ENCODE measurements at places on chromosomes 2 and 18.

DNA sequence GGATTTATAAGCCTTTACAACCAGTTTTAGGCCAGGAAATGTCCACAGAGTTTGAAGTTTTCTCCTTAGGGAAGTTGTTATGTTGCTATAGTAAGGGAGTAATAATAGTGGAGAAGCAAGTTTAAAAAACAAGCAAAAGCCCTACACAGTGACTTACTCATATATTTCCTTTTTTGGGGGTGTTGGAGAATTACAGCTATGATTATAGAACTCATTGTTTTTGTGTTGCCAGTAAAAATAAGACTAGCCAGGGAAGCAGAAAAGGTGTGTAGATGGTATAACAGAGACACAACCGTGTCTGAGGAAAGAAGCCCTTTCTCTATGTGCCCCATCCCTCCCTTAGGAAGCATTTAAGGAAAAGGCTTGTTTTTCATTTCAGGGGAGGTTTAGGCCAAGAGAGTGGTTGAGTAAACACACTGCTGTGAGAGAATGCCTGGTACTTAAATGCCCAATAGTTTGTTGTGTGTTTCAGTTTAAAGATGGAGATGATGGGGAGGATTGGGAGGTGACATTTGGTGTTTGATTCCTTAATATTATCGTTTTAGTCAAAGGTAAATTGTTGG, 2.3 kb downstream of the VAPA start:
- DNase-seq: no peak
- H3K27me3 ChIP-seq: no peaks in the 10 kb centered on the region
- peak overlapping the region; percentile 17 for H3K27ac ChIP-seq
- peaks cover 4% of the 10 kb centered on the region for H3K36me3 ChIP-seq

DNA sequence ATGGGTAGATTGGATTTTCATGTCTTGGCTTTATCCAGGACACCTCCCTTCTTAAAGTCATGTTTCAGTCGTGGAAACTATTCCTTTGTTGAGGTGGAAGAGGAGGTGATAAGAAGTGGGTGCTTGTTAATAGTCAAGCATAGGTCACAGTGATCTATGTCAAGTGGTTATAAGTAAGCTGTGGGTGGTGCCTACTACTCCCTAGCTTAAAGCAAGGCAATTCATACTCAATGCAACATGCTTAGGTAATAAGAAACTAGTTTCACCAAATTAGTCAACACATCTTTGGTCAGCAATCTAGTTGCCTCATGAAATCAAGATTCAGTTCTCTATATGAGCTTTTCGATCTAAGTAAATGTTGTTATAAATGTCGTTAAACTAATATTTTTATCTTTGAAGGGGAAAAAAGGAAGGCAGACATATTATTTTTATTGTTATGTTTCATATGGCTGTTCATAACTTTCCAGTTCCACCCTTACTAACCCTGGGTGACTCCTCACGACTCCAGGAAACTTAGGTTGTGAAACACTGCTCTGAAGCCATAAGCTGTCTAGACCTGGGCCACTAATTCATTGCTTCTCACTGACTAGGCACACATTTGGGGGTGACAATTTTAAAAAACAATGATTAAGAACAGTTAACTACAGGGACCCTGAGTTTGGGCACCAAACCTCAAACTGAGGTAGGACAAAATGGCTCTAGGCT, 5.8 kb upstream of the ABCB11 start:
- H3K4me3 ChIP-seq: no peak overlapping the region
- H3K36me3 ChIP-seq: no peaks in the 10 kb centered on the region
- H3K4me1 ChIP-seq: peaks cover 11% of the 10 kb centered on the region
- no peak for DNase-seq
- H3K27me3 ChIP-seq: no peaks in the 10 kb centered on the region

- H3K27ac ChIP-seq: no peak overlapping the region
- H3K4me1 ChIP-seq: peaks cover 35% of the 10 kb centered on the region
- no peak overlapping the region for H3K4me3 ChIP-seq
- H3K36me3 ChIP-seq: no peaks in the 10 kb centered on the region
- no peak for DNase-seq
- H3K27me3 ChIP-seq: peaks cover 22% of the 10 kb centered on the region
Observed at GRCh38 chr2:222743251-222743812, 71.9 kb downstream of the MOGAT1 start.

DNA sequence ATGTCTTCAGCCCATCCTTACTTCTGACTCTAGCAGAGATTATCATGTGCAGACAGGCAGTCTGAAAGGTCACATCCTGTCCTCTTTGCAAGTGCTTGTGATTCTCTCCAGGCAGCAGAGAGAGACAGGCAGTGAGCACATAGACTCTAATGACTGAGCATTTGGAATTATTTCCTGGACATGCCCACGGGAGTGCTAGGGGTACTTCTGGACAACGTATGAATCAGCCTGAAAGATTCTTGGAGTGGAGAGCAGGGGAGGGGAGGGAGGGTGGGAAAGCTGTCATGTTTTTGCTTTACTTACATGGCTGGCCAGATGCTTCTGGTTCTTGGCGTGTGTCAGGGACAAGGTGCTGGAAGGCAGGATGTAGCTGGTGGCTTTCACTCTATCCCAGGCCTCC, 150.6 kb downstream of the RIF1 start:
- H3K27me3 ChIP-seq: peaks cover 20% of the 10 kb centered on the region
- no peak for DNase-seq
- H3K4me1 ChIP-seq: no peaks in the 10 kb centered on the region
- no peak overlapping the region for H3K4me3 ChIP-seq

DNA sequence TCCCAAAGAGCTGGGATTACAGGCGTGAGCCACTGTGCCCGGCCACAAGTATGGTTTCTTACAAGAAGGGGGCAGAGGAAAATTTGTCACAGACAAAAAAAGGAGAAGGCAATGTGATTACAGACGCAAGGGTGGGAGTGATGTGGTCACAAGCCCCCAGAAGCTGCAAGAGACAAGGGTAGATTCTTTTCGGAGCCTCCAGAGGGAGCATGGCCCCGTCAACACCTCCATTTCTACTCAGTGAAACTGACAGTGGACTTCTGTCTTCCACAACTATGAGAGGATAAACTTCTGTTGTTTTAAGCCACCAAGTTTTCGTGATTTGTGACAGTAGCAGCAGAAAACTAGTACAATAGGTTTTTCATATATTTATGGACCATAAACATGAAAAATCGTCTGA, 2.1 kb upstream of the TCF7L1 start:
- H3K4me3 ChIP-seq: no peak overlapping the region
- H3K4me1 ChIP-seq: peaks cover 8% of the 10 kb centered on the region

GRCh38 chr18:47865183-47865582, 65.3 kb downstream of the SMAD2 start:
- H3K27ac ChIP-seq: no peak overlapping the region
- H3K4me1 ChIP-seq: peaks cover 7% of the 10 kb centered on the region
- no peak overlapping the region for H3K4me3 ChIP-seq
- no peaks in the 10 kb centered on the region for H3K27me3 ChIP-seq
- peaks cover 60% of the 10 kb centered on the region for H3K36me3 ChIP-seq
- no peak for DNase-seq

DNA sequence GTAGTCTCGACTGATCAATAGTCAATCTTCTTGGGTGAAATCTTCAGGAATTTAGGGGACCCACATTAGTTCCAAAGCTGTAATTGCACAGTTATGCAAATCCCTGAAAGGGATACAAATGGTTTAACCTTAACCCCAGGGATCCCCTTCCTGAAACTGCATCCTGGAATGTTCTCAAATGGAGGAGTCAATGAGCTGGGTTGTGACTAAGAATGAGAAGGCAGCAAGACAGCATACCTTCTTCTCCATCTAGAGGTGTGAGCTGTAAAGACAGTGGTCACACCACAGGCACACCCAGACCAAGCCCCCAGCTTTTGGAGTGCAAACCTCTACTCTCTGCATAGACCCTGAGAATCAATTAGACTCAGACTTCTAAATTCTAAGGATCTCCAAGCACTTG, 164.7 kb upstream of the MEIS1 start:
- H3K27ac ChIP-seq: no peak overlapping the region
- no peak for DNase-seq
- H3K4me1 ChIP-seq: no peaks in the 10 kb centered on the region
- no peaks in the 10 kb centered on the region for H3K27me3 ChIP-seq

- H3K27ac ChIP-seq: no peak overlapping the region
- no peaks in the 10 kb centered on the region for H3K27me3 ChIP-seq
- peaks cover 2% of the 10 kb centered on the region for H3K36me3 ChIP-seq
- H3K4me1 ChIP-seq: no peaks in the 10 kb centered on the region
- no peak for DNase-seq
- no peak overlapping the region for H3K4me3 ChIP-seq
Observed at GRCh38 chr2:236582968-236583367, 13.3 kb downstream of the ACKR3 start.

DNA sequence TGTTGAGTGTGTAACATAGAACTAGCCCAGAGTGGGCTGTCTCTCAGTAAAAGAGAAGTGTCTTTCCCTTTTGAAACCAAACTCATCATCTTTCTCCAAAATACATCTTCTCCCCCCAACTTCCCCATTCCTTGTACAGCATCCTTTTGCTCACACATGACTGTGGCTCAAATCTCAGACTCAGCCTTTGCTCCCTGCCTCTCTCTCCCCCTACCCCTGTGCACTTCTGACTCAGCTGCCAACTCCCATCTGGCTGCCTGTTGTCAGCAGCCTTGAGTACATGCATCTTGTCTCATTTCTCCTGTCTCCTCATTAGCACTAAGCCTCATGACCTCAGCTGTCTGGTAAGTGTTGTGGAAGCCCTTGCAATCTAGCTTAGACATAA, 18.1 kb upstream of the MGAT4A start:
- peaks cover 1% of the 10 kb centered on the region for H3K36me3 ChIP-seq
- peak overlapping the region; percentile 20 for H3K4me3 ChIP-seq
- peaks cover 34% of the 10 kb centered on the region for H3K4me1 ChIP-seq
- peak overlapping the region; percentile 65 for H3K27ac ChIP-seq
- no peak for DNase-seq
- H3K27me3 ChIP-seq: no peaks in the 10 kb centered on the region

DNA sequence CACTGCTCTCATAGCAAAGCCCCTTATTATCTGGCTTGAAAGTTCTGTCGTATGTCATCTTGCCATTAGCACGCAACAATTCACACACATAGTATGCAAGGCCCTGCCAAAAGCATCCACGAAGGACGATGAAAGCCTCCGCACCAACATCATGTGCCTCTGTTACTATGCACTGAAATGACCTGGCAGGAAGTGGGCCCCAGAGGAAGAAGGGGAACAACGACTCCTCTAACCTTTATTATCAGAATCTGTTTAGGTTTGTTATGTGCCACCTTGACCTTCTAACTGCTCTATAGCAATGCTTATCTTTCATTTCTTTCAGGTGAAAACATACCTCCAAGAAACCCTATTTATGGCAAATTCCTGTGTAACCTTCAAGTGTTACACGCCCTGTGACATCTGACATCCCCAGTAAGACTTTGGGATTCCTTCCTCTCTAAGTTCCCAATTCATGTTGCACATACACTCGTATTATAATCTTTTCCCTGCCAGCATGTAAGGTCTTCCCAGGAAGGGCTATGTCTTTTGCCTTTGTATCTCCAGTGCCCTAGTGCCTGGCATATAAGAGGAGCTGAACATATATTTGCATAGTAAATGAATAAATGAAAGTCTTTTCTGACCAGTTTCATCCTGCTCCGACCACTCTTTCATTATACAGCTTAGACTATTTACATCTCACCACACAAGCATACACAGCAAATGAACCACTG, 7.0 kb upstream of the NDUFV2 start:
- DNase-seq: peak; percentile 87
- H3K4me3 ChIP-seq: peak overlapping the region; percentile 63
- peaks cover 13% of the 10 kb centered on the region for H3K36me3 ChIP-seq
- H3K4me1 ChIP-seq: peaks cover 66% of the 10 kb centered on the region
- H3K27me3 ChIP-seq: no peaks in the 10 kb centered on the region
- H3K27ac ChIP-seq: peak overlapping the region; percentile 98

- no peak overlapping the region for H3K4me3 ChIP-seq
- H3K36me3 ChIP-seq: no peaks in the 10 kb centered on the region
- H3K4me1 ChIP-seq: no peaks in the 10 kb centered on the region
Observed at GRCh38 chr2:172995323-172996244, 80.1 kb upstream of the MAP3K20 start.

GRCh38 chr2:65638443-65638842, 206.0 kb upstream of the SPRED2 start:
- DNase-seq: no peak
- no peaks in the 10 kb centered on the region for H3K36me3 ChIP-seq
- H3K27me3 ChIP-seq: peaks cover 12% of the 10 kb centered on the region
- H3K4me3 ChIP-seq: no peak overlapping the region
- H3K27ac ChIP-seq: no peak overlapping the region
- H3K4me1 ChIP-seq: peaks cover 2% of the 10 kb centered on the region

DNA sequence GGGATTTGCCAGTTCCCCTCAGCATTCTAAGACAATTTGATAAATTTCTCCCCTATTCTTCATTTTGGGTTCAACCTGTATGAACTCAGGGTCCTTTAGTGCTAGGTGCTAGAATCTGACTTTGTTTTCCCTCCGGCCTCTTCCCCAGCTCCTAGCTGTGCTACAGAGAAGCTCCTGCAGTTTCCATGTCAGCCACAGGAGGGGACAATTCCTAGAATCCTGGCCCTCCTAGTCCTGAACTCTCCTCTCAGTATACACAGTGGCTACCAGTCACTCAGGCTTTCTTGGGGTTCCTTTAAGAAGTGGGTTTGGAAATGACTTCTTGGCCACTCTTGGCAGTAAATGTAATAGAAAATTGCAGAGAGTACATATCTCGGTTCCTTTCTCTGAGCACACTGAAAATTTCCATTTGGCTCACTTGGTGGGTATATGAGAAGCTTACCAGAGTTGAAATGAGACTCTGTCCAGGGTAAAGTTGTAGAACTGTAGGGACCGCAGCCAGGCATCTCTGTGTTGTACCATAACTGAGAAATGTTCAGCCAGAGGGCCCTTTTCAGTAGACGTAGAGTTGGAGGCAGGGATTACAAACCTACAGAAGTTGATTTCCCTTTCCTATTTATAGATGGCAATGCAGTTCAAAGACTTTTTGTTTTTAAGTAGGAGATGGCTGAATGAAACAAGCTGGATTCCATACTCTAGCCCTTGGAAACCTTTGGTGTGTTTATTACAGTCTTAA, 5.0 kb upstream of the CHST10 start:
- no peaks in the 10 kb centered on the region for H3K36me3 ChIP-seq
- no peak for DNase-seq
- no peak overlapping the region for H3K27ac ChIP-seq
- H3K4me1 ChIP-seq: peaks cover 7% of the 10 kb centered on the region
- no peak overlapping the region for H3K4me3 ChIP-seq
- H3K27me3 ChIP-seq: peaks cover 5% of the 10 kb centered on the region

DNA sequence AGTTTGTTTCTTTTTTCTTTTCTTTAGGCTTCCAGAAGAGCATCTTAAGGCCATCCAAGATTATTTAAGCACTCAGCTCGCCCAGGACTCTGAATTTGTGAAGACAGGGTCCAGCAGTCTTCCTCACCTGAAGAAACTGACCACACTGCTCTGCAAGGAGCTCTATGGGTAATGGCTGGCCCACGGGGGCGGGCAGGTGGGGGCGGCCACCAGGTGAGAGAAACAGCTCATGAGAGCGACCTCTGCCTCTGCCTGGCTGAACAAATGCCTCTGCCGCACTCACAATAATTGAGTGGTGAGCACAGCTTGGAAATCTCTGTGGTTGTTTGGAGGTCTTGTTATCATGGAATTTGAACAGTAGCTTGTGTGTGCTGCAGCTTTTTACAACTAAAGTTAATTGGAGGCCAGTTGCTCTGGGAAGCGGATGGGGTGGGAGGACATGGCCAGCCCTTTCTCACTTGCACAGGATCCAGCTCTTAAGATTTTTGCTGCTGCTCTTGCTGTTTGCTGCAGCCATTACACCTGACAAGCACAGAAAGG, 70.4 kb downstream of the INPP5D start:
- H3K27ac ChIP-seq: peak overlapping the region; percentile 48
- no peak for DNase-seq
